Ascending aorta (tissue), 2 donors: ENCODE measurements at places on chromosomes 4 and X.

DNA sequence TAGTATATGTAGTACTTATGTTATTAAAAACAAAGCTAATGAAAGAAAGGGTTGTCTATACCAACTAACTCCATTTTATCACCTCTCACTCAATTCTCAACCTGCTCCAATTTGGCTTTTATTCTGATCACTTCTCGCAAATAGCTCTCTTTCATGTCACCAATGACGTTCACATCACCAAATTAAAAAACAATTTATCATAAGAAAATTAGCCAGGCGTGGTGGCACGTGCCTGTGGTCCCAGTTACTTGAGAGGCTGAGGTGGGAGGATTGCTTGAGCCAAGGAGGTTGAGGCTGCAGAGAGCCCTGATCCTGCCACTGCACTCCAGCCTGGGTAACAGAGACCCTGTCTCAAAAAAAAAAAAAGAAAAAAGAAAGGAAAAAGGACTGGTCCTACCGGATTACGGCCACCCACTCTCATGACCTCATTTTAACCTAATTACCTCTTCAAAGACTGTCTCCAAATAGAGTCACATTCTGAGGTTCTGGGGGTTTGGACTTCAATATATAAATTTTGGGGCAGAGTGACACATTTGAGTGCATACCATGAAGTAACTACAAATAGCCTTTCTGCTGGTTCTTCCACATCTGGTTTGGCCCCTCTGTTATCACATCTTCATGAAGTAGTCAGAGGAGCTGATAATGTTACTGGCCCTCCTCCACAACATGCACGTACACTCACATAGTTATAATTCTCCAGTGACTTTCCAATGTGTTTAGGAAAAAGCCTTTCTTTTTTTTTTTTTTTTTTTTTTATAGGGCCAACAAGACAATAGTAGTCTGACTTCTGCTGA is 15.8 kb upstream of the RBMX start:
- H3K4me1 ChIP-seq: no peaks in the 10 kb centered on the region
- no peak overlapping the region for H3K27ac ChIP-seq
- H3K4me3 ChIP-seq: no peak overlapping the region
- DNase-seq: no peak

DNA sequence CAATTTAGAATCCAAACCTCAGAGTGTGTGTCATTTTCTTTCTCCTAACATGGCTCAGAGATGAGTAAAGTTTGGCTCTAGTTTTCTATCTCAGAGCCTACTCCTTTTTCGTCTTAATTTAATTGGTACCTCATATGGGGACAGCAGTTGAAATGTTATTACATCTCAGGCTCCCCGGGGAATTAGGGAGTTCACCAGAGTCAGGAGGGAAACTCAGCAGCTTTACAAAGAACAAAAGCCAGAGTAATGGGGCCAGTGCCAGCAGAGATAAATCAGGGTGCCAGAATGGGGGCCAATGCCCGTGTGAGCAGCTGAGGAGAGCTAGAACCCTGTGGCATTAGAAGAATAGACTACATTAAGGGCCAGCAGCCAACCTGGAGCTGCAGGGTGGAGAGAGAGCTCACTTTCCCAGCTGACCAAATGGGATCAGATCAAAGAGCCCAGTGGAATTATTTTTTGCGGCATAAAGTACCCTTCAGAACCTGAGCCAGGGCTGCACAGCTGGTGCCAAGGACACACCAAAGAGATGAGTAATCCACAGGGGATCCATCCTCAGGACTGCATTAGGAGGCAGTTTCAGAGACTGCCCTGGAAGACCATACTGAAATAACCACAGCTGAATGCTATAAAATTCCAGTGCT is 207.1 kb upstream of the DKK2 start:
- no peak overlapping the region for H3K27ac ChIP-seq
- H3K4me3 ChIP-seq: no peak overlapping the region
- DNase-seq: no peak
- no peaks in the 10 kb centered on the region for H3K27me3 ChIP-seq
- no peaks in the 10 kb centered on the region for H3K36me3 ChIP-seq
- H3K4me1 ChIP-seq: no peaks in the 10 kb centered on the region

DNA sequence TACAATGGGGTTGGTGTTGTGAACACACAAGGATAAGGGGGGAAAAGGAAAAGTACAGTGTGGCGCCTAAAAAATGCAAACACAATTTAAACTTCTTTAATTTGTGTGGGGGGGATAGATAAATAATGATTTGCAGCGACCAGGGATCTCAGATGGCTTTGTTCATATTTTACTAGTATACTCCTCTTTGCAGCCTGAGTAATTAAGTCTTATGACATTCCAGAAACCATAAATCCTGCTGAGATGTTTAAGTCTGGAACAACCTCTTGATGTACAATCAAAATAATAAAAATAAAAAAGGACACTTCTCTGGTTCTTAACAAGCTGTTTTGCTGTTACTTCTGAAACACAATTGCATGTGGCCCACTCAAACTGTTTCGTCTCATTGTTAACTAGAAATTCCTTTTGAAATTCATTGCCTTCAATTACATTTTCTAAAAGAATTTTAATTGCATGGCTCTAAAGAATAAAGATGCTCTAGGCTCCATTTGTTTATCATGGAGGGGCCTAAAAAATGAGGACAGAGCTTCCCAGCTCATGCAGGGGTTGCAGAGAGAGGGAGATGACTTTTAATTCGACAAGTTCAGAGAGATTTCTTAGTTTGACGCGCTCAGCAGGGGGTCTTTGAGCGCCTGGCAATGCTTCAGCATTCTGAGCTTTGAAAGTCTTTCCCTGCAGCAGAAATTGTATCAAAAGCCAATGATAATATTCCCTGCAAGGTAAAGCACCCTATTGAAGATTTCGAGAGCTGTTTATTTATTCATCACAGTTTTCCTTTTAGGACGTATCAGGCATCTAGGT is 892.4 kb upstream of the TENM3 start:
- H3K27ac ChIP-seq: no peak overlapping the region
- no peaks in the 10 kb centered on the region for H3K27me3 ChIP-seq
- DNase-seq: no peak
- no peak overlapping the region for H3K4me3 ChIP-seq
- H3K36me3 ChIP-seq: no peaks in the 10 kb centered on the region
- H3K4me1 ChIP-seq: no peaks in the 10 kb centered on the region

DNA sequence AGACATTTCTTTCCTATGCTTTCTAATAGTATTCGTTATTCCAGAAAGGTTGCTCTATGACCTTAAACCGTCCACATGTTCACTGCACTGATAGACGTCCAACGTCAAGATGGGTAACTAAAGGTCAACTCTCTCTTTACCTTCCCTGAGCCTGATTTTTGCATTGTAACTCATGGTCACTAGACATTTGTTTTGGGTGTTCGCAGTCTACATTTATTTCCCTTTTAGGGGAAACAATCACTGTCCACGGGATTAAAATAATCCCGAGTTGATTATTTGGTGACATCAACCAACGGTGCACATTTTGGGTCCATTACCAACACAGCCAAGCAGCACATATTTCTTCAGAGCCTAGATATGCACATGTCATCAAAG is 540 bp upstream of the HADH start:
- H3K27me3 ChIP-seq: no peaks in the 10 kb centered on the region
- DNase-seq: no peak
- peak overlapping the region; percentile 92 for H3K27ac ChIP-seq

- H3K27me3 ChIP-seq: no peaks in the 10 kb centered on the region
- peaks cover 71% of the 10 kb centered on the region for H3K36me3 ChIP-seq
- H3K4me3 ChIP-seq: no peak overlapping the region
Observed at GRCh38 chr4:3219761-3220475, 29.0 kb upstream of the MSANTD1 start.

- DNase-seq: no peak
- no peak overlapping the region for H3K27ac ChIP-seq
- no peak overlapping the region for H3K4me3 ChIP-seq
- no peaks in the 10 kb centered on the region for H3K27me3 ChIP-seq
- no peaks in the 10 kb centered on the region for H3K4me1 ChIP-seq
- no peaks in the 10 kb centered on the region for H3K36me3 ChIP-seq
Observed at GRCh38 chr4:44162538-44163270, 285.9 kb downstream of the KCTD8 start.

DNA sequence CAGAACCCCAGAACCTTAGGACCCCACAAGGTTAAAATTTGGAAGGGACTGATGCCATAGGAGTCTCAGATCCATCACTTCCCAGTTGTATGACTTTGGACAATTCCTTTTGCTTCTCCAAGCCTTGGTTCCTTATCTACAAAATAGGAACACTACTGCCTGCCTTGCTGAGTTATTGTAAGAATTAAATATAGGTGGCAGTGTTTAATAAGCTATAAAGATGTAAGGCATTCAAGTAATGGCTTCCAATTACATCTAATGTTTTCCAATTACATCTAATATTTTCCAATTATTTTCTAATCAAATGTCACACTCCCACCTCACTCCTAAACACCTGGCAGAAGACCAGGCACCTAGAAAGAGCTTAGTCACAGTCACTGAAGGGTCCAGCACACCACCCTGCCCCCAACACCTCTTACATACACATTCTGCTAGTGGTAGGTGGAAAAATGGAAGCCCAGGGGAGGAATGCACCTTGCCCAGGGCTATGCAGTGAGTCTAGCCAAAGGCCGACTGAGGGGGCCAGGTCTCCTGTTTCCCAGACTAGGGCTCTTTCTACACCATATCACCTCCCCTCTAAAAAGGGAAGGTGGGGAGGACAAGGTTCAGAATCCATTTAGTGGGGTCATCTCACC is 24.5 kb upstream of the KDM5C start:
- H3K4me3 ChIP-seq: no peak overlapping the region
- no peak for DNase-seq
- no peaks in the 10 kb centered on the region for H3K27me3 ChIP-seq
- no peaks in the 10 kb centered on the region for H3K4me1 ChIP-seq
- no peak overlapping the region for H3K27ac ChIP-seq
- peaks cover 3% of the 10 kb centered on the region for H3K36me3 ChIP-seq

DNA sequence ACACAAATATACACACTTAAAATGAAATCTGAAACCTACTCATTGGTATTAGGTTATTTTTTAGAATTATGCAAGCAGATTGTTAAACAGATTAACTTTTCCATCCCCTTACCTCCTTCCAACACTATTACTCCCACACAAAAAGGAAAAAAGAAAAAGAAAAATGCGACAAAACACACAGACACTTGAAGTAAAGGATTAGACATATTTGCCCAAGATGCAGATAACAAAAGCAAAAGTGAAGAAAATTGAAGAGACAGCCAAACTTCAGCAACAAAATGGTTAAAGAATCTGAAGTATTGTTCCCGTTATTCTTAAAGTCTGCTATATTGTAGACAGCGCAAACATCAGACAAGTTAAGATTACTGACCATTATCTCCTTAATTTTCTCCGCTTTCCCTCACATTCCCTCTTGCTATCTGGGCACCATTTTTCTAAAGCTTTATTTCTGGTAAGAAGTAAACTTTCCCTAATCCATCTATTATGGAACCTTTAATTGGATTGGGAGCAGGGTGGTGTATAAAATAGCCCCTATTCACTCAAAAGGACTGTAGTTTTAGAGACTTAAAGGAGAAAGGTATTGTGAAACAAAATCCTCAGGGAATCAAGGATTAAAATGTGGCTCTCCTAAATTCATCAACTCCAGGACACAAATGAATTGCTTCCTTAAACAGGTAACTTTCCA is 34.7 kb upstream of the MAB21L2 start:
- no peak overlapping the region for H3K27ac ChIP-seq
- DNase-seq: no peak
- no peaks in the 10 kb centered on the region for H3K4me1 ChIP-seq
- H3K4me3 ChIP-seq: no peak overlapping the region
- H3K36me3 ChIP-seq: no peaks in the 10 kb centered on the region

GRCh38 chrX:70293621-70294020 is 3.7 kb downstream of the KIF4A start:
- DNase-seq: no peak
- no peak overlapping the region for H3K4me3 ChIP-seq
- H3K36me3 ChIP-seq: no peaks in the 10 kb centered on the region

DNA sequence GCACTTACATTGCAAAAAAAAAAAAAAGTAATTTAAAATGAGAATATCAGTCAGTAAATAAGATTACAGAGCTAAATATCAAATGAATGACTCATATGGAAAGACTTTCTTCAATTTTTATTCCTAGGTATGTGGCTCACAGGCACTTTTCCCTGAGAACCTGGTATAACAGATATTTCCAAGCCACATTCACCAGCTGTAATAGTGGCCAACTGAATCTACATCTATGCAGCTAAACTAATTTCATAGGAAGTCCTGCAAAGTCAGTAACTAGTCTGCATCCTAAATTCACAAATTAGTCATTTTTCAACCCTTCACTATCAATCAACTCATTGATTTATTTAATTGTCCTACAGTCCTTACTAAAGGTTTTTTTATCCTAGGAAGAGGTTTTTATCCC is 5.6 kb downstream of the PDE5A start:
- peak overlapping the region; percentile 86 for H3K4me3 ChIP-seq
- peak overlapping the region; percentile 68 for H3K27ac ChIP-seq
- DNase-seq: no peak
- H3K36me3 ChIP-seq: no peaks in the 10 kb centered on the region

- H3K27ac ChIP-seq: peak overlapping the region; percentile 96
- H3K36me3 ChIP-seq: peaks cover 10% of the 10 kb centered on the region
- H3K4me1 ChIP-seq: peaks cover 2% of the 10 kb centered on the region
- DNase-seq: no peak
- H3K4me3 ChIP-seq: peak overlapping the region; percentile 86
Observed at GRCh38 chr4:4247696-4248028, 361 bp downstream of the TMEM128 start.

GRCh38 chrX:43813898-43814297 is 68.4 kb downstream of the MAOB start:
- H3K4me3 ChIP-seq: no peak overlapping the region
- H3K27ac ChIP-seq: no peak overlapping the region
- no peaks in the 10 kb centered on the region for H3K4me1 ChIP-seq
